Activated CD4-positive, alpha-beta memory T cell treated with anti-CD3 and anti-CD28 coated beads, Interleukin-2, amount 10 ng/mL, durations not matched to agents 7 days and 5 days (primary cell): ENCODE measurements at places on chromosomes 4 and X. TPM values are rescaled to one million over a fixed set of nuclear protein-coding genes. Genes with fewer than 3 reads are reported as not detected.

DNA sequence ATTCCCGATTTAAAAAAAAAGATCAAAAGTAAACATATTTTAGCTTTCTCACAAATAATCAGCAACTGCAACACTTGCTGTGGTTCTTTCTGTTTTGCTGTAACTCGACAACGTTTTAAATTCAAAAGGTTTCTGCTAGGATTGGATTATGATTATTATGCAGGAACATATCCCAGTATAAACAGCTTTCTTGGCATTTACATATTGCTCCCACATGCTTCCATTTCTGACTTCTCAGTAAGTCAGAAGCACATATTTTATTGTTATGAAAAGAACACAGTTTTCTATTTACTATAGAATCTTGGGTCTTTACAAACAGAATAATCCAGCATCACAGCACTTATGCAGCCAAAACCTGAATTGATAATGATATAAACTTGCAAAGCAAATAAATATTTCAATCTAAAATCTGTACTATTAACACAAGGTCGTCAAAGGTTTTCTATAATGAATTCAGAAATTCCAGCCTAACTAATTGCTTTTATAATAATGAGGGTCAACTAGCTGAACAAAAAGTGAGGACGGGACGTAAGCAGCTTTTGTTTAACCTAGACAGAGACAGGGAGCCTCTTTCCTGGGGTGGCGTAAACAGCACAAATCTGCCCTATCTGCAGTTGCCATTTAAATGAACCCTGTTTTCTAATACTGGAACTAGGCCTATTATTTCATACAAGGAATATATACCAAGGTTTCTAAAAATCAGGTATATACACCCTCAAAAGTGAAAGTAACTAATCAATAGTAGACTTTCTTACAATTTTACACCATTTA is 9.8 kb upstream of the PCDH18 start:
- no peak for DNase-seq
- no peak overlapping the region for H3K27ac ChIP-seq
- H3K36me3 ChIP-seq = no peaks in the 10 kb centered on the region
- H3K4me1 ChIP-seq = no peaks in the 10 kb centered on the region
- H3K27me3 ChIP-seq = no peaks in the 10 kb centered on the region

Gene KIF4A
- total RNA-seq = 33.3 TPM

Gene CCKAR
- total RNA-seq = not detected

DNA sequence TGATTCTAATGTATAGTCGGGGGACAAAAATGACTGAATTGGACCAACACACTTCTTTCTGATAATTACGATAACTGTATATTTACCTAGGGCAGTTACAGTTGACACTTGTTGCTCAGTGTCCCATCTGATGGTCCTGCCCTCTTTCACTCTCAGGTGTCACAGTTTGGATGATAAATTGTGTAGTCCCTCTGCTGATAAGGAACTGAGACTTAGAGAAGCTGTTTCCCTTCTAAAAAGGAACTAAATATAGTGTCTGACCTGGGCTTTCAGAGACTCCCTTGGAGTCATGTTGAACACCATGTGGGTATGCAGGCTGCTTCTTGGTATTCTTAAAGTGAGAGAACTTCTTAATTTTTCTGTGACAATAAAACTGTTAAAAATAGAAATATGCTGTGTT is 23.7 kb upstream of the PNPLA4 start:
- H3K4me3 ChIP-seq = no peak overlapping the region
- DNase-seq = no peak
- H3K27ac ChIP-seq = no peak overlapping the region
- H3K36me3 ChIP-seq = no peaks in the 10 kb centered on the region
- H3K27me3 ChIP-seq = no peaks in the 10 kb centered on the region

DNA sequence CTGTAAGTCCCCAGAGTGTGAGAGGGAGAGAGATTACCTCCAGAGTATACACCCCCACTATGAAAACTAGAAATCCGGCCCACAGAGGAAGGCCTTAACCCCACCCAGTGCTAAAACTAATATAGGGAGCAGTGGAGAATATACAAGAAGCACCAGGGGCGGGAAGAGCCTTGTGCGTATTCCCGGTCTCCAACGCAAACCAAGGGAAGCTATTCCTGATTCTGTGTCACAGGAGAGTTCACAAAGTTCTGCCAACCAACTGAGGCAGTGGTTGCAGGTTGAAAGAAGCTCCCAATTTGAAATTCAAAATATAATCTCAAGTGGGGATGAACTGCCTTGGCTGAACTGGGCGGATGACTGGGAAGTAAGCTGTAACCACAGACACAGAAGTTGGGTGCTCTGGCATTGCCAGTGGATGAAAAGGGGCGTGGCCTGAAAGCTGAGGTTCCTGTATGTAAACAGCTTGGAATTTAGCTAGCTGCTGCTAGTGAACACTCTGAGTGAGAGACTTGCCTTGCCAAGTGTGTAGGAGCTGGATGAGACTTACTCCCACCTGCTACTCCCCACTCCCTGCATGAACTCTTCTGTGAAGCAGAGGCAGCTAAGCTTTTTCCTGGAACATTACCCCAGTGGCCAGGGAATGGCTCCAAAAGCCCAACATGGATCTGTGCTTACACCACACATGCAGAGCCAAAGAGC is 32.7 kb downstream of the ELF2 start:
- H3K4me3 ChIP-seq = no peak overlapping the region
- H3K36me3 ChIP-seq = peaks cover 22% of the 10 kb centered on the region
- no peak for DNase-seq
- peaks cover 23% of the 10 kb centered on the region for H3K4me1 ChIP-seq
- H3K27me3 ChIP-seq = no peaks in the 10 kb centered on the region

DNA sequence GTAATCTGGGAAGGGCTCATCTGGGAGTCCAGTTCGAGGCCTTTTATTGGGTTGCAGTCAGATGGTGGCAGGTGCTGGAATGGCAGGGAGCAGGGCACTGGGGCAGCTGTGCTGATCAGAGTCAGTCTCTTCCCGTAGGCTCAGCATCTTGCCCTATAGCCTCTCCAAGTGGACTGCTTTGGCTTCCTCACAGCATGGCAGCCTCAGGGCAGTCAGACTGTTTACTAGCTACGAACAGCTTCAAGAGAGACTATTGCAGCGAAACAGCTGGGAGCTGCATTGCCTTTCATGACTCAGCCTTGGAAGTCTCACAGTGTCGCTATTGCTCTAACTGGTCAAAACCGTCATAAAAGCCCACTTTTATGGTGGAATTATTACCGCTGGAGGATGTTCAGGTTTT is 26.8 kb upstream of the DUSP21 start:
- DNase-seq = no peak
- H3K4me3 ChIP-seq = no peak overlapping the region
- no peaks in the 10 kb centered on the region for H3K27me3 ChIP-seq
- no peak overlapping the region for H3K27ac ChIP-seq
- no peaks in the 10 kb centered on the region for H3K4me1 ChIP-seq
